ENCODE measurements at places on chromosomes 4 and X. TPM values are rescaled to one million over a fixed set of nuclear protein-coding genes. Genes with fewer than 3 reads are reported as not detected.

The GAGE12J gene
- total RNA-seq, result not detected

The MBNL3 gene
- total RNA-seq, result 13.1 TPM

The MAGED1 gene
- total RNA-seq, result 143 TPM

The STOX2 gene
- 10.2 TPM for total RNA-seq

The CDKL5 gene
- total RNA-seq, result 3.1 TPM

The COL4A6 gene
- total RNA-seq, result not detected

The HTN1 gene
- not detected for total RNA-seq

The CCDC160 gene
- 0.33 TPM for total RNA-seq

The ALAS2 gene
- not detected for total RNA-seq

Measured in melanocyte of skin (primary cell).